ENCODE measurements at places on chromosomes 12 and 14.

DNA sequence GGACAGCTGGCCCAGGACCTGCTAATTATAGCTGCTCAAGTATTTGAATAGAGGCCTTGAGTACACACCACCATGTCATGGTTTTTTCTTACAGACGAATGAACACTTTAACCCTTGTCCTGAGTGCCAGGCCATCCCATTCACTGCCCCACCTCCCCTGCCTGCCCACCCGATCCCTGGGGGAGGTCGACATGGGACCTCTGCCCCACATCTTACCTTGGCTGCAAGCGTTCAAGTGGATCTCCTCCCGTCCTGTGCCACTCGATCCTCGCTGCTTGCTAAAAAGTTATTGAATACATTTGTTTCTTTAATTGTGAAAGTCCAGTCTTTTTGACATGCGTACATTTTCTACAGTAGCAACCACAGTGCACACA is 10.3 kb downstream of the RTL1 start:
- no peak for DNase-seq

GRCh38 chr12:23349564-23349963 is 599.9 kb downstream of the SOX5 start:
- DNase-seq: no peak

- no peak for DNase-seq
Observed at GRCh38 chr14:64929014-64929359, 13.6 kb downstream of the GPX2 start.

DNA sequence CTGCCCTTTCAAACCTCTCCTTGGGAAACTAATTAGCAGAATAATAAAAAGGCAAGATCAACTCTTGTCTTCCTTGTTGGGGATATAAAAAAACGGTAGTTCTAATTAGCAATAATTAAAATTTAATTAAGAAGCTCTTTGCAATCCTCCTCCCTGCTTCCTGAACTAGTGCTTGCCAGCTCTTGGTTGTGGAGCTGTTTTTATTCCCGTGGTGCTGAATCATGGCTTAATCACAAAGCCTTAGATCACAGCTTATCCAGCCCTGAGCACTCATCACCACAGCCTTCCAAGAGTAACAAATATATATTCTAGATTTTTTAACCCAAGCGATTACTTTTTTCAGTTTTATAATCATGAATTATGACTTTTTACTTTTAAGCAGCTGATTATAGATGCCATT is 63.2 kb upstream of the INSM2 start:
- no peak for DNase-seq

- no peak for DNase-seq
Observed at GRCh38 chr14:80133457-80133856, 77.8 kb downstream of the DIO2 start.

DNA sequence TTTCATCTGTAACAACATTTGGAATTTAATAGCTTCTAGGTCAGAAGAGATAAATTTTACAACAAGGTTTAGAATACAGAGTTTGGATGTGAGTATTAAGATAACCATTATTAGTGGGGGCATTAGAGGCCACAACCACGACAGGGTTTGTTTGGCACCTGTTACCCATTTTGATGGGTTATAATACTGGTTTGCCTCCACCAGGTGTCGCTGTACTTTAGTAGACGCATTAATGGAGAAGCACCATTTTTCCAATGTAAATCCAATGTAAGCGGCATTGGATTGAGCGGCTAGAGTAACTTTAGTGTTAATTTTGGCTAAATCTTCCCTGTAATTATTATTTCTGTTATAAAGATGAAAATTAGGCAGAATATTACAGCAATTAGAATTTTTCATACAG is 136.2 kb downstream of the SLCO1B3 start:
- no peak for DNase-seq

- DNase-seq: no peak
Observed at GRCh38 chr12:93763746-93764147, 86.6 kb downstream of the CRADD start.

DNA sequence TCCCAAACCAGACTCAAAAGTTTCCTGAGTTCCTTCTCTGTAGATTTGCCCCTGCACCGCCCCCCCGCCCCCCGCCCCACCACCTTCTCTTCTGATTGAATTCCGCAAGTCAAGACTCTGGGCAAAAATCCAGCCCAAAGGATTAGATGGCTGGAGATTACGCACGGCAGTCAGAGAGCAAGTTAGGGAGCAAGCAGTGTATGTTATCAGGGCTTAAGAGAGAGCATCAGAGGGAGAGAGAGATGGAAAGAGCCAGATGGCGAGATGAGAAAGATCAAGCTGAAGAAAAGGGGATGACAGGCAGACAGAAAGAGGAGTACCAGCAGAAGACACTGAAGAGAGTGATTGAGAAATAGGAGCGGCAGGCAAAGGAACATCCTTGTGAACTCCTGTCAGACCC is 13.9 kb upstream of the ANKRD33 start:
- DNase-seq: no peak

GRCh38 chr12:121610239-121611149 is 15.8 kb upstream of the ORAI1 start:
- no peak for DNase-seq

DNA sequence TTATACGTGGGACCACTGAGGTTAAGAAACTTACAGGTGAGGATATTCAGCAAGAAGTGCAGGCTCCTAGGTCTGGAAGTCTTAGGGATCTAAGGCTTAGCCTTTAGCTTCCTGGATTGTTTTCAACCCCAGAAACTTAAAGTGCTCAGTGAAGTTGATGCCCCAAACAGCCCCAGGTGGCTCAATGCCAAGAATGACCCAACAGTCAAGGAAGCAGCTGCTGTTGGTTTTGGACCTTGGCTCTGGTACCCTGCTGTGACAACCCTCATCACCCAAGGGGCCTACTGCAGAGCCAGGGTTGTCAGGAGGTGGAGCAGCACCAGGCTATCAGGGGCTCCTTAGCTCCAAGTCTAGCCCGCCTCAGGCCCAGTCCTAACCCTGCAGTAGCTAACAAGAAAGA is 36.8 kb downstream of the VDR start:
- DNase-seq: no peak

DNA sequence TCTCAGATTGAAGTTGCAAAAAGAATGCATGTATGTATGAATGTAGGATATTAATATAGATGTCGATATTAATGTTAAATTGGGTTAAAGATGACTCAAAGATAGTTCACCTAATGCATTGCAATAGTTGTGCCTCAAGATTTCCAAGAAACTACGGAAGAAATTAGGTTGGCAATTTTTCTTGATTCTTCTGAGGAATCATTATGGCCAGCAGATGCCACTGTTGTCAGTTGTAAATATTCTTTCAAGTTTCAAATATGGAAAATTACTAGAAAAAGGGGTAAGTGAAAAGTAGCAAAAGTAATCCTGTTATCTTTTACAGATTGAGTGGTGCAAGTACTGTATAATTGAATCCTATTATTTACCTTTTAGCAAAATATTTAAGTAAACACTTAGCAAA is 202.1 kb downstream of the ADAMTS20 start:
- no peak for DNase-seq

GRCh38 chr12:92035477-92035876 is 110.2 kb downstream of the BTG1 start:
- DNase-seq: no peak

GRCh38 chr12:46402451-46402850 is 29.9 kb upstream of the SLC38A2 start:
- DNase-seq: no peak

GRCh38 chr14:94370524-94370910 is 17.9 kb downstream of the SERPINA1 start:
- DNase-seq: no peak

GRCh38 chr12:77895699-77896098 is 65.0 kb downstream of the NAV3 start:
- DNase-seq: no peak

DNA sequence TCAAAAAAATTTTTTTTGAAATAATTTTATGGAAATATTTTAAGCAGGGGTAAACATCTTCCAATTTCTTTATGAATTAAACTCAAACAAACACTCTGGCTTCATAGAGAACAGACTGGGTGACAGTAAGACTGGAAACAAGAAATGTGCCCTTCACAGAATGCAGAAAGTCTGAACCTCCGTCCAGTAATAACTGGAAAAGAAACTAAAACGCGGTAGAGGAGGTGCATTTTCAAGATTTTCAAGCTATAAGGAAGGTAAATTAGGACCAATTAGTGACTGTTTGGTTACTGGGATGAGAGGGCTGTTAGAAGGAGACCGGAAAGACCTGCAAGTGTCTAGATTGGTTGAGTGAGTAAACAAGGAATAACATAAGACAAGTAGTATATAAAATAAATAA is 245.7 kb downstream of the CEP128 start:
- no peak for DNase-seq

DNA sequence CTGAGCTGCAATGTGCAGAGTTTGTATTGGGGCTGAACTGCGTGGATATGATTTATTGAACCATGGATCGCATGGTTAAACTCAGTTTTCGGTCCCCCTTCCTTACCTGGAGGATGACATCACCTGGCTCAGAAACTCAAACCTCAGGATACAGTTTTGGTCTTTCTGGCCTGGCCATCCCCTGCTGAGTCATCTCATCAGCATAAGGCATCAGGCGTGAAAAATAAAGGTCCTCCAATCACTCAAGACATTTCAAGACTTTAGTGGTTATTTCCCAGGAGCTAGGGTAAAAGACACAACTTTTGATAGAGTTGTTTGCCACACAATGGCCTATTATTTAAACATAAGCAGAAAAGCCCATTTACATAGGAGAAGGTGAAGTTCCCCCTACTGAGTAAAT is 631.1 kb upstream of the TMEM132C start:
- DNase-seq: no peak

DNA sequence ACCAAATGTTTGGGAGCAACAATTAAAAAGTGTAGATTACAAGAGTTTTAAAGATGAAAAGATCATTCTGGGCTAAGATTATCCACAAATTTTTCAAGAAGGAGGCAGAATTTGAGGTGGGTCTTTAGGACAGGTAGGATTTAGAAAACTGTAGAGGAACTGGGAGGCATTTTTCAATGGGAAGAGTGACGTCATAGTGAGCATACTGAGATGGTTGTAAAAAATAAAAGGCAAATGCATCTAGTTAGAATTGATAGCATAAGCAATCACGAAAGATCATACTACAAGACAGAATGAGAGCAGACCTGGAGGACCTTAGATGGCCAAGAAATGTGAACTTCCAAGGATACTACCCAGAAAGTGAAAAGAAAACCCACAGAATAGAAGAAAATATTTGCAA is 131.6 kb upstream of the G2E3 start:
- DNase-seq: no peak

GRCh38 chr12:110622582-110622981 is 8.7 kb downstream of the TCTN1 start:
- no peak for DNase-seq

DNA sequence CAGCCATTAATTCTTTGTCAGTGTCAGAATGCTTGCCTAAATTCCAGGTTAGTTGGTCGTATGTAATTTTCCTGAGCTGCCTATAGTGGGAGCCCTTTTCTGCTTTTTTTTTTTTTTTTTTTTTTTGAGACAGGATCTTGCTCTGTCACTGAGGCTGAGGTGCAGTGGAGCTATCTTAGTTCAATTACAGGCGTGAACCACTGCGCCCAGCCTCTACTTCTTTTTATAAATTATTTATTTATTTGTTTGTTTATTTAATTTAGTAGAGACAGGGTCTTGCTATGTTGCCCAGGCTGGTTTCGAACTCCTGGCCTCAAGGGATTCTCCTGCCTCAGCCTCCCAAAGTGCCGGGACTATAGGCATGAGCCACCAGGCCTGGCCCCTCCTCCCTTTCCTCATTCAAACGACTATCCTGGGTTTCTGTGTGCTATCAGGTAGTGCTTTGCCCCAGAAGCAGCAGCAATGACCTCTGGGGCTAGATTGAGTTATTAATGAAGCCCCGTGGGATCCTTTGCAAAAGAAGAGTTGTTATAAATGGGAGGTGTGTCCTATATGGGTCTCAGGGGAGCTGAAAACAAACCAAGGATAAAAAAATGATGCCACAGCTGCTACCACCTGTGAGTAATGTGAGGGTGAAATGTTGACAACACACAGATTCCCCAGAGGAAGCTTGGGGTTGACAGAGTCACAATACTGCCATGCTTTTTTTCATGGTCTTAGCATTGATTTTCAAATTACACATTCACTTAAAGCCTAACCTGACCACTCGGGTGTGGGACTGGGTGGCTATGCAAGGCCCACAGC is 34.6 kb upstream of the NFKBIA start:
- no peak for DNase-seq

DNA sequence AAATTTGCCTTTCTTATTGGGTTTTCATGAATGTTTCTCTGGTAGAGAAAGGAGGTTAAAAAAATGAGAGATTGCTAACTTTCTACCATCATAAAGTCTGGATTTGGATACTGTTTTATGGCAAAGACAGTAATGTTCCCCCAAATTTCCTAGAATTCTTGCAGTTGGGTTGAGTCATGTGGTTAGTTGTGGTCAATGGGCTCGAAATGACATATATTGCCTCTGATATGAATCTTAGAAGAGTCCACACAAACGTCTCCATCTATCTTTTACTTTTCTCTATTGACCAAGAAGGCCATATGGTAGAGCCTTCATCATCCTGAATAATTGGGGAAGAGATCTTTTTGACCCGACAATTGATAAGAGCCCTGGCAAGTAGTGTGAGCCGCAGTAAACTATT is 119.5 kb upstream of the PMCH start:
- no peak for DNase-seq

DNA sequence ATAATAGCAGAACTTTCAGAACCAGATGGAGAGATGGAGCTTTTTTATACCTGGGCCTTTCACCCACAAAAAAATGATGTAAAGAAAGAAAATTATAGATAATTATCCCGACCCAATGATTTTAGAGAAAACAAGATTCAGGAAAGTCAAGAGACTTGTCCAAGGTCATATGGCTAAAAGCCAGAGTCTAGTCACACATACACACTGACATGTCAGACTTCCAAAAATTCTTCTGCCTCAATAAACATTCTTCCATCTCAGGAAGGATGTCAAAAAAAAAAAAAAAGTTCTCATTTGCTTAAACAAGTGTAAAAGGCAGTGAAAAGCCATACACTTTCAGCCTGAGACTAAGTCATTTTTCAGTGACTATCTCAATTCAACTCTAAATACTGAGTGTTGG is 116.0 kb downstream of the PRICKLE1 start:
- DNase-seq: no peak

DNA sequence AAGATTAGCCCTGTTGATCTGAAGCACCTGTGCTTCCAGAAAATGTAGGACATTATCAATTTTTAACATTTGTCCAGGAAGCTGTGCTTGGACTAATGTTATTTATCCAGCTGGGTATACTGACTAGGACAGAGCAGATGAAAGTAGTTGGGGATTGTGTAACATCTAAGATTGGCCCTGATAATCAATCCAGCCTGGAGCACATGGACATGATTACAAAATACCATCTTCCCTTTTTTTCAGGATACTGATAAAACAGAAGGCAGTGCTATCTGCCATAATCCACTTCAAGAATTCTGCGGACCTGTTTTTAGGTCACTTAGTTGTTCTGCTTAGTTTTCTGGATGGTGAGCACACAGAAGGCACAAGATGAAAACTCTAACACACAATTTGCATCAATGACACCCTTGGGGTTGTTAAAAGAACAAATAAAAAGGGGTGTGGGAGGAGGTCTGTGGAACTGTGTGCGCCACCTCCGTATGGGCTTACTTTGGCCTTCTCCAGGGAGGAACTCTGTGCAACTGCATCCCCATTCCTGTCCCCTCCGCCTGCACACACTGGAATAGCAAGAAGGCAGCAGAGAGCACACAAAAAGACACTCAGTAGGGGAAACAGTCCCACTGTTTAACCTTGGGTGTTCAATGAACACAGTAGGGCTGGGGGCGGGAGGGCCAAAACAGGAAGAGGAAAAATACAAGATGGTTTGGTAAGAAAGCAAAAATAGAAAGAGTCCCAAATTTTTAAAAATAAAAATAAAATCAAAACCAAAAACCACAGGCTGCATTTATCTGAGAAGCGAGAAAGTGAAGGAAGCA is 31.1 kb upstream of the DUSP6 start:
- no peak for DNase-seq

All from activated CD4-positive, alpha-beta T cell treated with anti-CD3 and anti-CD28 coated beads, Interleukin-2, amount 50 U/mL, for 1 hour (primary cell).